Fibroblast of the aortic adventitia (primary cell): ENCODE measurements at places on chromosomes 2 and 18. TPM values are rescaled to one million over a fixed set of nuclear protein-coding genes. Genes with fewer than 3 reads are reported as not detected.

The IL36A gene
- 2.0 TPM in 1 of 2 replicates, not detected in the other for total RNA-seq

The GPC1 gene
- total RNA-seq = 44.7 and 69.6 TPM in 2 replicates

The COLEC12 gene
- 63.9 and 109 TPM in 2 replicates for total RNA-seq

The CPO gene
- 0.18 TPM in 1 of 2 replicates, not detected in the other for total RNA-seq

The FOXD4L1 gene
- total RNA-seq = 0.09 and 0.16 TPM in 2 replicates

The UGT1A5 gene
- total RNA-seq = not detected in 2 replicates

The CYB5A gene
- 38.8 and 89.2 TPM in 2 replicates for total RNA-seq

The PRSS56 gene
- total RNA-seq = not detected in 2 replicates

The DSC2 gene
- 0.82 TPM in 1 of 2 replicates, not detected in the other for total RNA-seq

The MARCHF4 gene
- 0.57 and 1.3 TPM in 2 replicates for total RNA-seq

The ASB18 gene
- total RNA-seq = not detected in 2 replicates

The C1GALT1C1L gene
- 0.16 and 0.36 TPM in 2 replicates for total RNA-seq

The RNF125 gene
- 0.65 and 1.6 TPM in 2 replicates for total RNA-seq

The TEX261 gene
- 11.8 and 44.2 TPM in 2 replicates for total RNA-seq

The GPR55 gene
- total RNA-seq = under 0.01 TPM in 1 of 2 replicates, not detected in the other

The STEAP3 gene
- total RNA-seq = 7.0 and 50.9 TPM in 2 replicates

The DLGAP1 gene
- 0.90 and 1.4 TPM in 2 replicates for total RNA-seq

The SP140 gene
- 0.09 and 0.41 TPM in 2 replicates for total RNA-seq

The SOWAHC gene
- total RNA-seq = 9.3 and 14.6 TPM in 2 replicates
